ENCODE measurements at places on chromosomes 16 and 17. TPM values are rescaled to one million over a fixed set of nuclear protein-coding genes. Genes with fewer than 3 reads are reported as not detected.

CNTNAP1 gene
- total RNA-seq: 11.8 TPM

ATP2C2 gene
- total RNA-seq: not detected

GPS1 gene
- total RNA-seq: 136 TPM

APOBR gene
- not detected for total RNA-seq

CCNF gene
- total RNA-seq: 34.3 TPM

CANT1 gene
- 85.3 TPM for total RNA-seq

BCL6B gene
- not detected for total RNA-seq

- no peak for DNase-seq
These were observed 481 bp downstream of the PDK2 start for GRCh38 chr17:50095626-50096037.

GRCh38 chr17:40340327-40340726 is 24.2 kb downstream of the GJD3 start:
- no peak for DNase-seq
